ENCODE measurements at places on chromosomes 3 and 15. TPM values are rescaled to one million over a fixed set of nuclear protein-coding genes. Genes with fewer than 3 reads are reported as not detected.

- H3K4me3 ChIP-seq, result no peak overlapping the region
- no peaks in the 10 kb centered on the region for H3K4me1 ChIP-seq
- no peaks in the 10 kb centered on the region for H3K27me3 ChIP-seq
- H3K27ac ChIP-seq, result no peak overlapping the region
Observed at GRCh38 chr15:69466733-69467132, 14.1 kb downstream of the RPLP1 start.

DNA sequence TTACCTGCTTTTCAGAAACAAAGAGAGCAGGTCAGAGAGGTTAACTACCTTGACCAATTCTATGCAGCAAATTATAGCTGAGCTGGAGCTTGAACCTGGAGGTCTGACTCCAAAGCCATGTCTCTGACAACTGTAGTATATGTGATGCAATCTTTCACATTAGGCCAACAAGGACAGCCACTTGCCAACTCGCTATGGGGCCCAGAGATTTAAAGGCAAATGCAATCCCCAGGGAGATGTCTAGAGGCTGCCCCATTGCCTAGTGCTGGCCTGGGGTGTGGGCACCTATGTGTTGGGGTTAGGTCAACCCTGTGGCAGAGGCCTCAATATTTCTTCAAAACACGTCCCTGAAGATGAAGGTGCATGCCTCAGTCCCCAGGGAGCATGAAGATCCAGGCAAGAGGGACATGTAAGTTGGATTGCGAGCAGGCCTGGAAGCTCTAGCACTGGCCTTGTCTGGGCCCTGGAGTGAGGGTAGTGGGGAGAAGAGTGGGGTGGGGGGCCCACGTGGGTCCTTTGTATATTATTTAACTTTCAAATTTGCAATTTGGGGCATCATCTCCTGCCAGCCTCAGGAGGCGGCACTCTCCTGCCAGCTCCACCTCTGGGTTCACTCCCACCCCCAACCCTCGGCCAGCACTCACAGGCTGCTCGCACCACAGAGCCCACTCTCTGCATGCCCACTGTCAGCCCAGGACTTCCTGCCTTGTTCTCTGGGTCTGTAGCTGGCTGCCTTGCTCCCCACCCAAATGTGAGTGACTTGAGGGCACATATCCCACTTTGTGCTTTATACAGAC is 64.3 kb downstream of the SLC12A8 start:
- no peak overlapping the region for H3K4me3 ChIP-seq
- DNase-seq, result no peak
- H3K27me3 ChIP-seq, result no peaks in the 10 kb centered on the region
- no peak overlapping the region for H3K27ac ChIP-seq
- no peaks in the 10 kb centered on the region for H3K36me3 ChIP-seq

DNA sequence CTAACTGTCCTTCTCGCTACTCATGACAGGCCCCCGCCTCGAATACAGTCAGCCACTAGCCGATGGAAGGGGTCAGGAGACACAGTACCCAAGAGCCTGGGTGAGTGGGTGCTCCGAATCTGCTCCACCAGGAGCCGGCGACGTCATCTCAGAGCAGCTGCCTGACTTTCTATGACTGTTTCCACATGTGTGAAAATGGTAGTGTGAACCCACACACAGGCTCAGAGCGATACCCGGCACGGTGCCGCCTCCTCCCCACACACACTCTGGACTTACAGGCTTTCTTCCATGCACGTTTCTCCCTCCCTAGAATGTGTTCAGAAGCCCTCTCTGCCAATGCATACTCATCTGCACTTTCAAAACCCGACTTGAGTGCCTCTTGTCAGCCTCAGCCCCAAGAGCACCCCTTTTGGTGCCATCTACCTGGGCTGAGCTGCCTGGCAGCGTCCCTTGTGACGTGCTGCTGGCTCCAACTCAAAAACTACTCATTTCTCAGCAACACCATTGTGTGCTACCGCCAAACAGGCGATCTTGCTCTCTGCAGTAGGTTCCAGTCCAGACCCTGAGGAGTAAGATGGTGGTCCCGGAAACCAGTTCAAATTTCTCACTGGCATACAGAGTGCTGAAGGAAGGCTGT is 29.7 kb downstream of the VGLL4 start:
- H3K4me3 ChIP-seq, result no peak overlapping the region
- no peak for DNase-seq
- peaks cover 42% of the 10 kb centered on the region for H3K4me1 ChIP-seq
- no peaks in the 10 kb centered on the region for H3K27me3 ChIP-seq
- H3K27ac ChIP-seq, result no peak overlapping the region
- H3K36me3 ChIP-seq, result no peaks in the 10 kb centered on the region

The EFCC1 gene
- total RNA-seq, result 0.66 TPM

The SLC12A8 gene
- total RNA-seq, result 9.5 TPM

The GP5 gene
- not detected for total RNA-seq

Measured in pancreas (tissue), 10 donors.